ENCODE measurements at places on chromosomes 1 and 21.
A peak's percentile ranks its signal among the peaks of the same experiment; 100 is the strongest.

DNA sequence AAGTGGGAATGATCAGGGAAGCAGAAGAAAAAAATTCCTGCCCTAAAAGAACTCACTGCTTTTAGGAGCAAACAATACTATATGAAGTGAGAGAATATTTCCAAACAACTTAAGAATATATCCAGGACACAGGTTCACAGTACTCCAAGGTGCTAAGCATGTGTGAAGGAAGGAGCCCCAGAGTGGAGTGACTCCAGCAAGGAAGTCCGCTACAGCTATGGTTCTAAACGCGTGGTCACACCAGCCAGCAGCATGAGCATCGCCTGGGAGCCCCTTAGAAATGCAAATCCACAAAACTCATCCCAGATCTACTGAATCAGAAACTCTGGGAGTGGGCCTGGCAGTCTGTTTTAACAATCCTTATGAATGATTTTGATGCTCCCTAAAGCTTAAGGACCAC, 36.1 kb downstream of the GADD45A start:
- DNase-seq: no peak

DNA sequence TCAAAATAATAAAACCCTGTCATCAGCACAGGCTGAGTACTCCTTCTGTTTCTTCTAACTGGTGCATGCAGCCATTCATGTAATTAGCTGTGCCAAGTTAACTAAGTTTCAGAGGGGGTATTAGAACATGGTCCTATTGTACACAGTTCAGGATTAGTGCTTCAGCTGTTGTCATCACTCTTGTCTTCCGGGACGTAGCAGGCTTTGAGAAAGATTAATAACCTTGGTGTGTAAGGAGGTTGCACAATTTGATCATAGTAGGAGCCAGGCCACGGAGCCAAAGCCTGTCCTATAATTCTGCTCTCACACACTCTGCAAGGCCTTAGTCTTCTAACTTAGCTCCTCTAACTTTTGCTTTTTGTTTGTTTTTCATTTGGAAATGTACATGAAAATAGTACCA, 44.7 kb downstream of the PTGFRN start:
- DNase-seq: no peak

DNA sequence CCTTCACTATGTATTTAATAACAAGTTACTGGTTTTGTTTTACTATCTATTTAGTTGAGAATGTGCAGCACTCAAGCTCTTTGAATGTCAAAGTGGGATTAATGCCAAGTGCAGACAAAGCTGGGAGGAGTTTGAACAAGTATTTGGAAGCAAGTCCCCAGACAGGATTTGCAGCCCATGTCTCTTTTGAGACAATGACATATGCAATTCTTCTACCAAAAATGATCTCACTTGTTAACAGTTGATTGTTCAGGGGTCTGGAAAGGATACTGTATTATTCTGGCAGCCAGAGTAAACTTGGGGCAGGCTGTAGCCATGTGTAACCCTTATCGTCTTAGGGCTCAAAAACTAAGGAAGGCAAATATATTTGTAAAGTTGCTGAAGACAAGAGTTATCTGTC, 15.8 kb downstream of the COLGALT2 start:
- DNase-seq: no peak

DNA sequence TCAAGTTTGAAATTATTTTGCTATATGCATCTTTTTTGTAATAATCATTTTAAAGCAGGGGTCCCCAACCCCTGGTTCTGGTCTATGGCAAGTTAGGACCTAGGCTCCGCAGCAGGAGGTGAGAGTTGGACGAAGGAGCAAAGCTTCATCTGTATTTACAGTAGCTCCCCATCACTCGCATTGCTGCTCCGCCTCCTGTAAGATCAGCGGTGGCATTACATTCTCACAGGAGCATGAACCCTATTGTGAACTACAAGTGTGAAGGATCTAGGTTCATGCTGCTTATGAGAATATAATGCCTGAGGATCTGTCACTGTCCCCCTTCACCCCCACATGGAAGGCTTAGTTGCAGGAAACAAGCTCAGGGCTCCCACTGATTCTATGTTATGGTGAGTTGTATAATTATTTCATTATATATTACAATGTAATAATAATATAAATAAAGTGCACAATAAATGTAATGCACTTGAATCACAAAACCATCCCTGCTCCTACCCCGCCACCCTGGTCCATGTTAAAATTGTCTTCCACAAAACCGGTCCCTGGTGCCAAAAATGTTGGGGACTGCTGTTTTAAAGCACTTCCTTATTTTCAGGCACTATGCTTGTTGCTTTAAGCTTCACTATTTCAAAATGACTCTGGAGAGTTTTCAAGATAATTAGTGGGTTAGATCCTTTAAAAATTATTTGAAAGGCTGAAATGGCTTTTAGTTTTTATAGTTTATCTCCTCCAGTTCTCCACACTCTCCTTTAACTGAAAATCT, 74.8 kb downstream of the PLA2G4A start:
- DNase-seq: no peak

- no peak for DNase-seq
Measured at GRCh38 chr1:107545056-107545577, 404.3 kb downstream of the NTNG1 start.

DNA sequence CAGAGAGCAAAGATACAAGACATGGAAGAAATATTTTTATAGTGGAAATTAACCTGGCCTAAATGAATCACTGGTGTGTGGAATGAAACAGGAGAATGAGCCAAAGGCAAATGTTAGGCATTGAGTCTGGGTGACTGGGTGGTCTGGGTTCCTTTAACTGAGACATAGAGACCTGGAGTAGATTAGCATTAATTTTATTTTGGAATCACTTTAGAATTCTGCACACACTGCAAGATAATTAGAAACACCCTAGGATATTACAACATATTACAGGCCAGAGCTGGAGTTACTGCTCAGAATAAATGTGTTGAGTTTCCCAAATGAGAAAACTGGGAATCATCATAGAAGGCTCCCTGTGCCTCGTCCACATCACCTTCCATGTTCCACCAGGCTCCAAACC, 85.5 kb downstream of the PLPPR5 start:
- no peak for DNase-seq

DNA sequence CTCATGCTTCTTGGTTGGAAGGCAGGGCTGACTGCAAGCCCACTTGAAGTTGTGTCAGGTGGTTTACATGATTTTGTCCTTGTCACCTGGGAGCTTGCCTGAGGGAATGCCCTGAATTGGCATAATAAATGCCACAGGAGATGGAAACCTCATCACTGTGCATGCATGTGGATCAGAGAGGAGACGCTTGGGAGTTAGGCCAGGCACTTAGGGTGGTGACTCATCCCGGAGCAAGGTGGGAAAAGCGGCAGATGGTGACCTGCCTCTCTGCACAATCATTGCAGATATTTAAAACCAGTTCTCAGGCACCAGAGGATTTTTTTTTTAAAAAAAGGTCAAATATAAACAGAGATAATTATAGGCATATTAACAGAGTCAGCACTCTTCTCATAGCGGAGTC, 202.2 kb upstream of the KIAA0040 start:
- DNase-seq: no peak

DNA sequence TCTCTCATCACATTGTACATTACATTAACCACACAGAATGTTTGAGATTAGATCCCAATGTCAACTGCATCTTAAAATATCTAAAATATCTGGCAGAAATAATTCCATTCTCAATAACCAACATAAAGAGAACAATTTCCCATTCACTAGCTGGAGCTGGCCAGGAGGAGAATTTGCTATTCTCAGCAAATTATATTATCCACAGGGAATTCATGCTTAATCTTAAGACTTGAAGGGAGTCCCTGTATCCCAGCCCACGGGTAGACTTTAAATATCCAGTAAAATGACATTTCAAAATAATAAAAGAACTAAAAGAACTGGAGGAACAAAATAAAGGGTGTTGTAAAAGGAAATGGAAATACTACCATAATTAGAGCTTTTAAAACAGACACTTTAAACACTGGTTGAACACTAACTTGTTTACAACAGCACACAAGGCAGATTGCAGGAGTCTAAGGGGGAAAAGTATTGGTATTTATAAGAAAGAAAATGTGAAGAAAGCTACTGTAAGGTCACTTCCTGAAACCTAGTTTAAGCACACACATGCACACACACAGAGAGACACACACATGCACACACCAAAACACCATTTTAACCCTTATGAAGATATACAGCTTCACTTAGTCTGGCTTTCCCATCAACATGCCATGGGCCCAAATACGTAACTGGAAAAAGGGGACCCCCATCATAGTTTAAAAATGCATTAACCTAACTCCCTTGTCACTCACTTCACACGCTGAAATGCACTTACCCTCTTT, 107.0 kb downstream of the PTPN14 start:
- no peak for DNase-seq

DNA sequence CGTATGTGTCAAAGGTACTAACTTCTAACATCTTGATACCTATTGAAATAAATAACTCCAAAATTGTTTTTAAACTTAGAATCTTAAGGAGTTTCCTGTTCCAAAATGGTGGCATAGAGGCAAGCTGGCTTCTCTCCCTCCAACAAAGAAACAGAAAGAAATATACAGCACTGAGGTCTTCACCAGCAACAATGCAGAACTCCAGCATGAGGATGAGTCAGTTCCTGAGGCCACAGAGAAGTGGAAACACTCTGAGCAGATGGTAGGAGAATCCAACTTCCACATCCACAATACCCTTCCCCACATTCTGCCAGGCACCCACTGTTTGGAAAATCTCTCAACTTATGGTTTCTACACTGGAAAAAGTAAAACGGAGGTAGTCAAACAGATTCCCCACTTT, 12.2 kb upstream of the PPIH start:
- DNase-seq: no peak

DNA sequence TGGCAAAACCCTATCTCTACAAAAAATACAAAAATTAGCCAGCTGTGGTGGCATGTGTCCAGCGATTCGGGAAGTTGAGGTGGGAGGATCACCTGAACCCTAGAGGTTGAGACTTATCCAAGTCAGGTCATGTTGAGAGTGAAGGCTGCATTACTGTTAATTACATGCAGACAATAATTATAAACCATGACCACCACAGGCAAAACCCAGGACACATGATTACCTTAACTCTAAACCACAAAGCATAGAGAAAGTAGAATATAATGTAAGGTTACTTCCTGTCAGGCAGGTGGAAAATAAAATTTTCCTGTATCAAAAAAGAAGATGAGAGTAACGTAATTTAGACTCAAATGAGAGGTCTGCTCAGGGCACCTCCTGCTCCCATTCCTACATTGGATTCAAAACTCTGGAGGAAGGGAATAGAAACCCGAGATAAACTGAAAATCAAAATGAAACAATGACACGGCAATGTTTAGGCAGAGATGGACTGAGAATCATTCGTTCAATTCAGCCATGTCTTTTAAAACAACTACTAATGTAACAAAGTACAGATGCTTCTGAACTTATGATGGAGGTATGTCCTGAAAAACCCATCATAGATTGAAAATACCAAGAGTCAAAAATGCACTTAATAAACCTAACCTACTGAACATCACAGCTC, 33.6 kb downstream of the RGS8 start:
- no peak for DNase-seq

DNA sequence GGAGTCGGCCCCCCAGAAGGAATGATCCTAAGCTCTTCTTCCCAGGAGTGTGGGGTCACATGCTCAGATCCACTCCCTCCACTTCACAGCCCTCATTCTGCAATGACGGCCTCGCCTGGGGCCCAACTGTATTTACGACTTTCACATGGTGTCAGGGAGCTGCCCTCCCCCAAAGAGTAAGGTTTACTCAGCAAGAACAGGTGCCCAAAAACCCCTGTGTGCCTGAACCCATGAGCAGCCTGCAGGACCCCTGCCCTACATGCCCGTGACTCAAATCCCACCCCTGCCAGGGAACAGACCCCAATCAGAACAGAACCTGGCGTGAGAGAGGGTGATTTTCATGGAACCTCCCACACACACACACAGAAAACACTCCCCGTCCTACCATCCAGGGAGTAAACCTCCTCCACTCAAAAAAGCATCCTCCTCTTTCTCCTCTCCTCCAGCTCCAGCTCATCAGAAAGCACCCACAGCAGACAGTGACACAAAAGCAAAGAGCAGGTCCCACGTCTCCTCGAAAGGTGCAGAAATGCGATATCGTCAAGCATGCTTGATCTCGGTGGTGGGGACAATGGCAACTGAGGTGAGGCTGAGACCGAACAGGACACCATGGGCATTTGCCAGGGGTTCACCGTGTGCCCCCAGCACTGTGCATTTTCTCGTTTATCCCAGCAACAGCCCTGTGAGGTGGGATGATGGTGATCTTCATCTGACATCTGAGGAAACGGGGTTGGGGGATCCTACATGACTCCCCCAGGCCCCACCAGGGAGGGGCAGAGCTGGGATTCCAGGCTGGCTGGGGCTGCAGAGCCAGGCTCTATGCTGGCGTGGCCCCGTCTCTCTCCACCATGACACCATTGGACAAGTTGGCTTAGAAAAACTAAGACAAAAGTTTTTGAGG, 397.9 kb downstream of the NPHP4 start:
- DNase-seq: no peak

- DNase-seq: peak; percentile 81
Measured at GRCh38 chr21:25809013-25809412, 74.2 kb downstream of the GABPA start.

- no peak for DNase-seq
Measured at GRCh38 chr1:11324567-11325165, 51.7 kb downstream of the UBIAD1 start.

- DNase-seq: no peak
Measured at GRCh38 chr1:16440131-16440469, 424 bp upstream of the NECAP2 start.

GRCh38 chr1:206445911-206446356, 24.3 kb upstream of the IKBKE start:
- no peak for DNase-seq

GRCh38 chr1:79042539-79042938, 36.0 kb upstream of the ADGRL4 start:
- no peak for DNase-seq

- DNase-seq: no peak
Measured at GRCh38 chr1:12144236-12144635, 22.6 kb upstream of the TNFRSF1B start.

DNA sequence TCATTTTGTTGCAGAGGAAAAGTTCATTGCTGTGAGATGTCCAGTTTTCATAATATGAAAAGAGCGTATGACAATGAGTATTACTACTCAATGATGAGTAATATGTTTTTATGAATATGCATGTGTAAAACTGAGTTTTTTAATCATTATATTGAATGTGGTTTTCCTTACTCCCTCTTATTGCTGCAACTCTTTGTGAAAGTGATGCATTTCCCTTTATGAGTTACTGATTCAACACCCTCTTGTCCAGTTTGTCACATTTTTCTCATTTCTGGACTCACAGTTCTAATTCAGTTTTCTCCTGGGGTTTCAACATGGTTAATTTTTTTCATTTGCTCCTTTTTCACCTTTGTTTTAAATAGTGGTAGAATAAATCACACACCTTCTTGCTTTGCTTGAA, 35.2 kb upstream of the KCNJ15 start:
- DNase-seq: peak; percentile 67

DNA sequence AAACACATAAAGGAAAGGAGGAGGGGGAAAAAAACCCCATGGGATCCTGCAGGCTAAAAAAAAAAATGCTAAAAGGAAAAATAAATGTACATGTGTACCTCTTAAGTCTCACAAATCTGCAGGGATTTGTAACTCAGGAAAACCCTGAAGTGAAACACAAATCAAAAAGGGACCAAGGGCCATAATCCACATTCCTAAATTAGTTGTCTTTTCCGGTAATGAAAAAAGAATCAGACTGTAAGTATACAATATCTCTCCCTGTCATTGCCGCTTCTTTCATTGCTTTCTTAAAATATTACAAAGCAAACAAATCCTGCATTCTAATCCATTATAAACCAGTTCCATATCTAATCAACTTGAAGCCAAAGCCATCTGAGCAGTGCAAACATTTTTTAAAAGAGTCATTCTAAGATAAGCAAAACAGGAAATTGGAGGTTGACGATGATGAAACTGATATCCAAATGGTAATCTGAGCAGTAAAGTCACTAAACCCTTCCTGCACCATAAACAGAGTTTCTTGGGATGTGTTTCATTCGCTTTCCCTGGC, 58.7 kb upstream of the SIM2 start:
- no peak for DNase-seq

Measured in mammary epithelial cell (primary cell).